NCI-H187 (cell line): ENCODE measurements at places on chromosomes 12 and 14.

DNA sequence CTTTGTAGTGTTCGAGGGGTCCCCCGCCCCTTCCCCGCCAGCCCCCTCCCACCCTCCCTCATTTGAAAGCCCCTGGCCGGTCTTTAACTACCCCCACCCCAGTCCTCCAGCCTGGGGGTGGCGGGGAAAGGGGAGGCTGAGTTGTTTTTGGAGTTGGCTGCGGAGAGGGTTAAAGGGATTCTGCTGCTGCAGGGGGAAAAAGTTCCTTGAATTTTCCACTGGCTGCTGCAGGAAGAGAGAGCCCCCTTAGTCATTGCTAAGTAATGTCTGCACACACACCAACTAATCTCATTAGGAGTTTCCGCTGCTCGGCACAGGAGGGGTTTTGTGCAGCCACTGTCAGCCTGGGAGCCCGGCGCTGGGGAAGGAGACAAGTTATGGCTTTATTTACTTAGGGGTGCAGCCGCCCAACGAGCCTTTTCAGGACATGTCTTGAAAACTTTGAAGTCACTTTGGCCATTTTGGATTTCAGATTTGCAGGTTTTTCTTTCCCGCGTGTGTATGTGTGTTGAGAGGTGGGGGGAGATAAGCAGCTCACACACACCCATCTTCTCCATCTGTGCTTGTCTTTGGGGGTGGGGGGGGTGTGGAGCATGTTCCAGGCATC, 1.8 kb downstream of the ELK3 start:
- no peak for DNase-seq

- no peak for DNase-seq
Observed at GRCh38 chr14:101588286-101588975, 27.1 kb downstream of the DIO3 start.

- DNase-seq = no peak
Observed at GRCh38 chr12:82411546-82412230, 53.4 kb downstream of the METTL25 start.

GRCh38 chr12:109695961-109696461, 17.6 kb upstream of the FAM222A start:
- no peak for DNase-seq

DNA sequence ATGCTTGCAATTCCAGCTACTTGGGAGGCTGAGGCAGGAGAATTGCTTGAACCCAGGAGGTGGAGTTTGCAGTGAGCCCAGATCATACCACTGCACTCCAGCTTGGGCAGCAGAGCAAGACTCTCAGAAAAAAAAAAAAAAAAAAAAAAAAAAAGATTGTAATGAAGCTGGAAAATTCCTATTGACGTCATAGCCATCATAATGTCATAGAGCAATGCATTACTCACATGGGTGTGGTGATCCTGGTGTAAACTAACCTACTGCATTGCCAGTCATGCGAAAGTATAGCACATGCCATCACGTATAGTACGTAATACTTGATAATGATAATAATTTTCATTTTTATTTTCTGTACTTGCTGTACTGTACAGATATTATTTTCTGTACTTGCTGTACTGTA, 42.7 kb upstream of the NID2 start:
- no peak for DNase-seq

DNA sequence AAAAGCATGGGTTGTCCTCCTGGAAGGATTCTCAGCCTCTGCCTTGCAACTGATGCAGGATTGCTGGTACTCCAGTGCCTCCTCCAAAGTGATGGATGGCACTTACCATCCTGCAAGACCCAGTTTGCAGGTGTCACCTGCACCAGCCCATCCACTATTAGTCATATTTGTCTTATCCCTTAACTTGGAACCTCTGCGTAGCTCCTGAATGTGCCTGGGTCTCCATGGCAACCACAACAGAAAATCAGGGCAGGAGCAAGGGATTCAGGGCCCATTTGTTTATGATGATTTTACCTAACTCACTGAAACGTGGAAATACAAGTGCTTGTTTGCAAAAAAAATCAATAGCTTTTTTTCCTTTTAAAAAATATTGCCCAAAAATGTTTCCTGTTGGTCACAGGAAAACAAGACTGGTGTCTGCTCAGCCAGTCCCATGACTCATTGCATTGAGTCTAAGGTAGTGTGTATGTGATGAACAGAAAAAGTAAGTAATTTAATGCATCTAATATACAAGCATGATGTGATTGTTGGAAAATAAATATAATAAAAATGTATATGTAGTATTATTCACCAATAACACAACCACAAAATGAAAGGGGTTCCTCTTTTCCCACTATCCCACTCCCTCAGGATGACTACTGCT, 1196.3 kb upstream of the TMEM132C start:
- peak; percentile 42 for DNase-seq

DNA sequence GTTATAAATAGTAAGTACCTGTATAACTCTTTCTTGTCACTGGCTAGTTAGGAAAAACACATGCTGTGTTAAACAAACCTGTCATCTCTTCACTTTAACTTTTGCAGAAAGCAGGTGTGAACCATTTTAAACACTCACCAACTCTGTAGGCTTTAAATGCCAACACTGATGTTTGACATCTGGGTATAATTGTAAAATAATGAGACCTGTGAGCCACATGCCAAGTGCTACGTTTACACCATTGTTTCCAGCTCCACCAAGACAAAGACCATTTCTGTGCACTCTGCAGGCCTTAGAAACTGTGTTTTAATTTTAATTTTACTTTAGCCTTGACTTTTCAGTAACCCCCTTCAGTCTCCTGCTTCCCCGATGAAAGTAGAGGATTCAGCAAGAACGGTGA, 11.0 kb downstream of the TPH2 start:
- DNase-seq = no peak

DNA sequence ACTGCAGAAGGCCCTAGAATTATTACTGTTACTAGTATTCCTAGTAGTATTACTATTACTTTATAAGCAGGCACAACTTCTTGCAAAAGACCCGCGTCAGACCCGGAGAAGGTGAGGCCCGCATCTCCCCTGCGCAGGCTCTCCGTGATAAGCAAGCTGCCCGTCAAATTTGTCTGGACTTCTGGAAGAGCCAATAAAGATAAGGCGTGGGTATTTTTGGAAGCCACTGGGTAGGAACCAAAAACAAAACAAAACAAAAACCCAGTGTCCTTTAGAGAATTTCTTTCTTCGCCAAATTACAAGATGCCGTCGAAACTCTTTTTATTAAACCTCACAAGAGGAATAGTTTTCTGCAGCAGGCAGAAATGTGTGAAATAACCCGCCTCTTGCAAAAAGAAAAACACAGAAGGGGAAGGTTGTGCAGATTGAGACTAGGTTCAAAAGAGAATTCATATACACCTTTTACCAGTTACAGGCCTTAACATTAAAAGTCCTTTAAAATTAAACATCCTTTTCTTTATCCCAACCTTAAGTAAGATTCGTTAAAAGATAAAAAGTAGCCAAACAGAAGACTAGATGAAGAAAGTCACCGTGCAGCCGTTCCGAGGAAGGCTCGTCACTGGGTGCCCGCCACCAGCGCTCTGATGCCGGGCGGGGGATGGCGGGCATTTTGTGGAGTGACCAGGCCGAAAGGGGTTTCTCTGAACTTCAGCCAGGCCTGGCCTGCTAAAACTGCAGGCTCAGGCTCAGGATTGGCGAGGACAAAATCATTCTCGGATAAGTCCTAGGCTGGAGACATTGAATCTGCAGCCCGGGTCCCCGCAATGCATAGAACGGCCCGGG, 1.6 kb downstream of the TBX5 start:
- DNase-seq = no peak

GRCh38 chr12:124581307-124582107, 14.1 kb upstream of the NCOR2 start:
- no peak for DNase-seq

GRCh38 chr14:38217553-38217952, 9.8 kb downstream of the SSTR1 start:
- DNase-seq = no peak

- DNase-seq = no peak
Observed at GRCh38 chr14:37622231-37622923, 26.9 kb downstream of the TTC6 start.

DNA sequence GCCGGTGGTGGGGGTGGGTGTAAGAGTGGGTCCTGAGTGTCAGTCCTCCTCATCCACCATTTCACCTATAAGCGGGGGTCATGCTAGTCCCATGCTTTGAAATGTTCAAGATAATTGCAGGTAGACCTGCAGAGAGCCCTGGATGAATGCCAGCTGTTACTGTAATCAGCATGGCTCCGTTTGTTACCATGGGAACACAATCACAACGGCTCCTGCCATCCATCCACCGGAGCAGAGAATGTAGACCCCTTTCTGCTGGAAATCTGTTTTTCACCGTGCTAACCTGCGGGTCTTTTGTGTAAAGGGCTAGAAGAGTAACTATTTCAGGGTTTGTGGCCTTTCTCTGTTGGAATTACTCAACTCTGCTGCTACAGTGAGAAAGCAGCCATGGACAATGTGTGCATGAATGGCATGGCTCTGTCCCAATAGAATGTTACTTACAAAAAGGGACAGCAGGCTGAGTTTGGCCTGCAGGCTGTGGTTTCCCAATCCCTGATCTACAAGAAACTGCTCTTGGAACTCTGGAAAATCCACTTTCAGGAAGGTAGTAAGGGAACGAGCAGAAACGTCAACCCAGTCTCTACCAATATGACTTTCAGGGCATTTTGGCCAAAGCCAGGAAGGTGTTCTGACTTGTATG, 36.1 kb downstream of the KCTD10 start:
- DNase-seq = no peak

DNA sequence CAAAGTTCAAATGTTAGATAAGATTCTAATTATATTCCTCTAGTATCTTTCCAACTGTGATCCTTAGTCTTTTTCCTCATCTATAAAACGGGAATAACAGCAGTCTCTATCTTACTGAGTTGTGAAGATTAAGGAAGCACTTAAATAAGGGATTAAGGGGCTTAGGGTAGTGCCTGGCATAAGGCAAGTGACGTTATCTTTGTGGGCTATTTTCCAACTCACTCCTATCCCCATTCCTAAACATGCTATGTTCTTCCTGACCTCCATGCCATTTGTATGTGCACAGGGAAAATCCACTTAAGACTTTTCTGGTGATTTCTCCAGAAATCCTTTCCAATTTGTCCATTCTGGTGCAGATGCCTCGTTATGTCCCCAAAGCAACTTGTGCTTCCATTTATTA, 33.3 kb downstream of the SUPT16H start:
- DNase-seq = no peak

DNA sequence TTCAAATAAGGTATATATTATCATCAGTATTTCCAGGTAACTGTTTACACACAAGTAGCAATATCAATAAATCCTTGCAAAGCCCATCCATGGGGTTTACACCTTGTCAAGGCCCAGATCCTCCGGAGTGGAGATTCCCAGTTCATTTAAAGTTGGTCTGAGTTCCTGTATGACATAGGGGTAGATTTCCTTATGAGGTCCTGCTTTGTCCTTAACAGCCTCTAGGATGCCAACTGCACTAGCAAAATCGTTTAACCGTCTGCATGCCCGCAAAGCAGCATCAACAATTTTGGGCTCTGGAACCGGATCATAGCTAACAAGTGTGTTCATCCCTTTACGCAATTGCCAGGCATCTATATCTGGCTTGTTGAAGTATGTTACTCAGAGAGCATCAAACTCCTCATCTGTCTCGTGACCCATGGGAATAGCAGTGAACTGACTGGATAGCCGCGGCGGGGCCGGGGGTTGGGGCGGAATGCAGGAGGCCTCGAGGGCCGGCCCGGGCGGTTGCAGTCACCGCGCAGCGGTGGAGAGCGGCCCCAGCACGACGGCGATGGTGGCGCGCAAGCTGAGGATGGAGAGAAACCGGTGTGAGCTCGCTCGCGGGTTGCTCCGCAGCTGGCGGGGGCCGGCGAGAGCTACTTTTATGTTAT, 30.6 kb upstream of the FBXO34 start:
- DNase-seq = no peak

- no peak for DNase-seq
Observed at GRCh38 chr14:77964586-77964985, 164.7 kb downstream of the ADCK1 start.

DNA sequence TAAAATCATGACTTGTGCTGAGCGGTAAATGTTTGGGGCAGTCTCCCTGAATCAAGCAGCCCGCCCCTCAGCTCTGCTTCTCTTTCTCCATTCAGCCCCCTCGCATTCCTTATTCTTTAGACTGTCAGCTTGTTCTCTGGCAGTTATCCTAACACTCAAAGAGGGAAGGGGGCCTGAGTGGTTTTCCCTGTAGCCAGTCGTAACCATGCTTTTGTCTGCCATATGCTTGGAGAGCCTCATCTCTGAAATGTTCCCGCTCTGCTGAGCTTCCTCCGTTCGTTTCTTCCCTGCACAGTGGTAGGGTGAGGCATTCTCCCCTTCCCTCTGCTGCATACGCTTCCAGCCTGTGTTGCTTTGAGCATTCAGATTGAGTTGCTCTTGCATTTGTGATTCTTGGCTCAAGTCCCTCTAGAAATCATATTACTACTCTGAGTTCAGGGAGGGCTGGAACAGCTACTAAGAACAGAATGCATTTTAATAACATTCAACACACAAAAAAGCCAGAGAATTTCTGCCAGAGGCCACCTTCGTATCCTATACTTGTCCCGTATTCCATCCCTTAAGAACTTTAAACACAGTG, 119.7 kb downstream of the FBXL14 start:
- no peak for DNase-seq

DNA sequence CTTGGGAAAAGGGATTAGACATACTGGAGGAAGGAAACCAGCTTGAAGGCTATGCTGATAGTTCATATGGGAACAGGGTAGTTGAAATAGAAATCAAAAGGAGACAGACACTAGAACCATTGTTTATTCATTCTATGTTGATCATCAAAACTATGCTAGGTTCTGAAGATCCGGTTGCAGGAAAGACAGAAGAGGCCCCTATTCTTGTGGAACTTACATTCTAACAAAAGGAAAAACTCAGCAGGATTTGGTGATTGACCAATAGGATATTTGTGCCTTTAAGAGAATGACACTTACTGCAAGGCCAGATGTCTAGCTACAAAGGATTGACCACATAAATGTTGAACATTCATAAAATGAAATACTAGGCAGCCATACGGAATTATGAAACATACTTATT, 179.2 kb downstream of the AKAP6 start:
- no peak for DNase-seq

- no peak for DNase-seq
Observed at GRCh38 chr14:46381674-46382073, 269.9 kb downstream of the RPL10L start.

DNA sequence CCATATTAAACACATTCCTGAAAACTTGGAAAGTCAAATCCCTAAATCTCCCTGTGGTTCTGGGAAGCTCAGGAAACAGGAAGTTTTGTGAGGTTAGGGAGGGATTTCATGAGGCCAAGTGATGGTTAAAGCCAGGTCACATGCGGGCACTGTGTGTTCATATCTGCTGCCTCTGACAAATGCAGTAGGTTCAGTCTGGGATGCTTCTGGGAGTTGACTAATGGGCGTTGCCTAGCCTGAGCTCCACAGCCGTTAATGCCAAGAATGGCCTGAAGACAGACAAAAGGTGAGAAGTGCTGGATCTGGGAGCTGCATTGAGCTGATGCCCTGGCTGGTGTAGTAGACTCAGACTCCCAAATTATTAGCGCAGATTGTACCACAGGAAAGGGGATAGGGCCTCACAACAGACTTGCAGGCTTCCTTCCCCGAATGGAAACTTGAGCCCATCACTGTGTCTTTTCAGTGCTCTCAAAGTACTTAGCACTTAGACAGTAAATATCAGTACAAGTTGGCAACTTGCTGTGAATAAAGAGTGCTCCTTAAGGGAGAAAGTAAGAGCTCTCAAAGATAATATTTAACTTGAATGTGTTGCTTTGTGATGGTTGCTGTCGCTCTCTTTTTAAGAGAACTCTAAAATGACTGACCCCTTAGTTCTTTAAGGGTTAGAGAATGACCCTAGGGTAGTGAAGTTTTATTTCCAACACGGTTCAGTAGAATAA, 17.3 kb downstream of the GSG1 start:
- no peak for DNase-seq

- no peak for DNase-seq
Observed at GRCh38 chr14:48536318-48536717, 860.9 kb upstream of the MDGA2 start.
